ENCODE measurements at places on chromosomes 7 and 10. TPM values are rescaled to one million over a fixed set of nuclear protein-coding genes. Genes with fewer than 3 reads are reported as not detected.

The ACADSB gene
- total RNA-seq = 6.1 TPM

The PARP12 gene
- 26.5 TPM for total RNA-seq

The CAPZA2 gene
- 119 TPM for total RNA-seq

The LOXL4 gene
- 1.3 TPM for total RNA-seq

The ZWINT gene
- total RNA-seq = 87.0 TPM

The PILRA gene
- total RNA-seq = 5.2 TPM

All from A549 treated with CpdA at 1 μM for 4 hours (cell line).